Amygdala (tissue), 56 donors: ENCODE measurements at places on chromosomes 1 and 21.
A peak's percentile ranks its signal among the peaks of the same experiment; 100 is the strongest.

- DNase-seq = no peak
Observed at GRCh38 chr1:81345110-81345509, 455.6 kb upstream of the ADGRL2 start.

DNA sequence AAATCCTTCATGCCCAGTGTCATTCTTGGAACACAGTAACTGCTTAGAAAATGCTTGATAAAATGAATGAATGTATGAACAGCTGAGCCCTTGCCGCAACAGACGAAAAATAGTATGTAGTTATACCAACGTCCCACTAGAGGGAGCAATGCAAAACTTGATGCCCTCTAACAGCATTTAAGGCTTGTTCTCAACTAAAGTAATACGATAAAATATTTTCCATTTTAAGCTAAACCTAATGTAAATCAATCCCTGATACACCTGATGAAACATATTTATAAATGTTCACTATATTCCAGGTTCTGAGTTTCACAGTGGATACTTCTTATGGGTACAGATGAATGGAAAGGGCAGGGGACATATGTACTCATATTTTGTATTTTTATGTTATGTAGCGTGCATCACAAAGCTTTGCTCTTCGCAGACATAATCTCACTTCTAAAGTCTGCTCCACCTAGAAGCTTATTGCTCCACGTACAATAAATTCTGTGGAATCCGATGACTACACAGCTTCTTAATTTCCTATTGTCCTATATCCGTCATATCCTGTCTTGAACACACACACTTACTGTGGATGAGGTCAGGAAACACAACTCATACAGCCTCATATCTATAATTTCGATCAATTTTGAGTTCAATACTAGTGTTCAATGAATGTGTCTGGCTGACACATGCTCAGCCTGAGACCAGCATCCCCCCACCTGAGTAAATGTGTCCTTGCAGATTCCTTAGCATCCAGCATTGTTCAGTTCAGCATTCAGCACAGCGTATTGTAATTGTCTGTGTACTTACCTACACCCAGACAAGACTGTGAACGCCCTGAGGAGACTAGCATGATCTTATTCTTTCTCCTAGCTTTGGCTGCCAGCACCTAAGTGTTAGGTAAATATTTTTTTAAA is 4.4 kb upstream of the UTP25 start:
- DNase-seq = no peak

DNA sequence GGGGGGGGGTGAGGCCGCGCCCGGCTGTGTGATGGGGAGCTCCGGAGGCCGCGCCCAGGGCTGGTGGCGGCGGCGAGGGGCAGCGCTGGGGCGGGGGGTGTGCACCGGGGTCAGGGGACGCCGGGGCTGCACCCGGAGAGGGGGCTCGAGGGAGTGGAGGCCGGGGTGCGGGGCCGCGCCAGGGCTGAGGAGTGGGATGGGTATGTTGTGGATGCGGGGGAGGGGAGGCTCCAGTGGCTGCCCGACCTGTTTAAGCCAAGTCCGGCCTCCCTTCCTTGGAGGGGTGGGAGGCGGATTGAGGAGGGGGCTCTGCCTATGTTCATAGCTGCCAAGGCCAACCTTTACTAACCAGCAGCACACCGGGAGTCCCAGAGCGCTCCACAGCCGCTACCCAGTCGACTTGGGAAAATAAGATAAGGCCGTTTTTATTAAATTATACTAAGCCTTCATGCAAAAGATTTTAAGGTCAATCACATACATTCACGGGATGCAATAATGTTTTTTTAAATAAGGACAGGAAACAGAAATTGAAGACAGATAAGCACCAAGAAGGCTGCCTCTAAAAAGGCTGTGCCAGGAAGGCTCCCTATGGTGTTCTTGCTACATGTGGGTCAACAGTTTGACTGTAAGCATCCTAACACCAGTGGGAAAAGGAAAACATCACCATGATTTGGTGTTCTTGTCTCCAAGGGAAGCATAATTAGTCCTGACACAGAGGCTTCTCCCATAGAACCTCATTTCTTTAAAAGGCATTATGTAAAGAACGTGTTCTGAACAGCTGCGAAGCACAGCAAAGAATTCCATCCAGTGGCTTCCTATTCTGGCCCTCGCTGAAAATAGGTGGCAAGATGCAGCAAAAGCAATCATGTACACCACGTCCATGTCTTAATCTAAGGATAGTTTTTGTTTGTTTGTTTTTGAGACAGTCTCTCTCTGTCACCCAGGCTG is 626 bp upstream of the HLCS start:
- DNase-seq = no peak

- no peak for DNase-seq
Observed at GRCh38 chr1:34800214-34800613, 7.4 kb downstream of the GJA4 start.

DNA sequence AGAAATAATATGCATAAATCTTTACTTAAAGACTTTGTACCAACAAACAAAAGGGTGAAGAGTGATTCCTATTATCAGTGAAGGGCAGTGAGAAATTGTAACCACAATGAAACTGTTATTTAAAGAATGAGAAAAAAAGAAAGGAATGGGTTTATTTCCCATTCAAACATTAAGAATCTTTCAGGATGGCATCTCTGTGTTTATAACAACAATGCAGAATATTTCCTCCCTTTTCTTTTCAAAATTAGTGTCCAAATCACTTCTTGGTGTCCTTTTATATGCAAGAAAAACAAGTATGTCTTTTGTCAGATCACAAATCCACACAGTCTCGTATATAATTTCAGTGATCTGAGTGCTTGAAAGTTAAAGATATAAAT is 61.2 kb downstream of the PTPRC start:
- no peak for DNase-seq

DNA sequence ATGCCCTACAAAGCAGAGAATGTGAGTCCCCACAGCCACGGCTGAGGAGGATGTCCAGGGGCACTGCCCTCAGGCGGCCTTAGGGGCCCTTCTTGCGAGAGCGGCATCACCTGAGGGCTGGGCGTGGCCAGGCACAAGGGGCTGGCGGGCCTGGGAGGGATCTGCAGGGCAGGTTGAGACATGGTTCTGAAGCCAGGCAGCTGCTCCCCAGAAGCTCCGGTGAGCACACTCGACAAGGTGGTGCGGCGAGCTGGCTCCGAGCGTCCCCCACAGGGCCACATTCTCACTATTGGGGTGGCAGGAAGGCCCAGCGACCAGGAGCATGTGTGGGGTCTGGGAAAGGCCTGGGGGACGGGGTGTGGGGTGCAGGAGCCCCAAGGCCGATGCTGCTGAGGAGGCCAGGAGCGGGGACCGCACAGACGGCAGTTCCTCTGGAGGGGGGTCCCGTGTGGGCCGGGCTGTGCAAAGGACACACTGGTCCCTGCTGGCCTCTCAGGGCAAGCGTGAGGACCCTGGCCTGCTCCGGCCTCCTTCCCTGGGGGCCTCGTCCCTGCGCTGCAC is 47.2 kb downstream of the MORN1 start:
- no peak for DNase-seq

DNA sequence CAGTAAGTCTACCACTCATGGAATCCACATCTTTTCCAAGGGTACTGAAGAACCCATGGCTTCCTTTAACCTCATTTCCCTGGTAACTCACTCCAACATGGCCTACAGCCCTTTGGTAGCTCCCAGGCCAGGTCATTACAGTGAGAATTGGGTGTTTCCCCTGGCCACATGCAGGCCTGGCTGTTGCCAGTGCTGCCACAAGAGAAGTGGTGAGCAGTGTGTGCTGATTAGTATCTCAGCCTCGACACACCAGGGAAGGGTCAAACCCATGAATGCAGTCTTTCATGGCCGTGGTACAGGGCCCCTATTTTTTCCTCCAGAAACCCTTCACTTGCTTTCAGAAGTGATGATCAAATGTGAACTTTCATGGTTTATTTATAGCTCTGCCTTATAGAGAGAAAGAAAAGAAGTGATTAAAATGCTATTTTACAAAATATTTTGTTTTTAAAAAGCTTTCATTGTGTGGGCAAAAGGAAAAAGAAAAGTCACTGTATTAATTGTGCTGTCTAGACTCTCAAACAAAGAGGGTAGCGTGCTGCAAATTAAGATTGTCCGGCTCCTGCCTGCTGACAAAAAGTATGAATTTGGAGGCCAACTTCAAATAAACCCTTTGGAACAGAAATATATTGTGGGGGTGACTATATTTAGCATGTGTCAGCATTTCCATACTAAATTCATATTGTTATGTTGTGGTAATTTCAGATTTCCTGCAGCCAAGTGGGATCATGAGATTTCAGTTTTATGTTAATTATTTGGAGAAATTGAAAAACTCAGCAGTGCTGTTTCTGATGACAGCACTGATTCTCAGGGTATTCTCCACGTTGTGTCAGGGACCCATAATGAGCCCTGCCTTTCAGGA is 62.0 kb upstream of the HOOK1 start:
- DNase-seq = peak; percentile 19
